NCI-H1930 (cell line): ENCODE measurements at places on chromosomes 2 and 18.

DNA sequence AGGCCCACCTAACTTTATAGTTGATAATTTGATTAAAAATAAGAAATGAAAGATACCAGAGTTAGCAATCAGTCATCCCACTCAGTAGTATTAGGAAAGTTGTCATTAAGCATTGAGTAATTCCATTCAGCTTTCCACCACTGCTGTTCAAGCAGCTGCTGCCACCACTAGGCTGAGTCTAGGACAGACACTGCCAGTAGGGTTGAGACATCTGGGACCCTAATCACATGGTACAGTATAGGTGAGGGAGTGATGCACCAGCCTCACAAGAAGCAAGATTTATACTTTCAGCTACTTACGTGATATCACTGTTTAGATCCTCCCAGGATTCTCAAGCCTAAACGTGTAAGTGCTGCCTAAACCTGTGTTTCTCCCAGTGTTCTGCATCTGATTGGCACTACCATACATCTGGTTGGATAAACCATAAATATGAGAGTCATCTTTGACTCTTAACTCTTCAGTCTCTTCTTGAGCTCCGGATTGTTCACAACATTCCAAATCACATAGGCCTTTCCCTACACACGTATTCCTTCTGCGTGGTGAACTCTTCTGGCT, 3.2 kb downstream of the UBXN4 start:
- no peak for DNase-seq

GRCh38 chr2:175887776-175888175, 114.3 kb downstream of the LNPK start:
- DNase-seq = no peak

- no peak for DNase-seq
Measured at GRCh38 chr2:241788572-241788971, 11.9 kb downstream of the GAL3ST2 start.

DNA sequence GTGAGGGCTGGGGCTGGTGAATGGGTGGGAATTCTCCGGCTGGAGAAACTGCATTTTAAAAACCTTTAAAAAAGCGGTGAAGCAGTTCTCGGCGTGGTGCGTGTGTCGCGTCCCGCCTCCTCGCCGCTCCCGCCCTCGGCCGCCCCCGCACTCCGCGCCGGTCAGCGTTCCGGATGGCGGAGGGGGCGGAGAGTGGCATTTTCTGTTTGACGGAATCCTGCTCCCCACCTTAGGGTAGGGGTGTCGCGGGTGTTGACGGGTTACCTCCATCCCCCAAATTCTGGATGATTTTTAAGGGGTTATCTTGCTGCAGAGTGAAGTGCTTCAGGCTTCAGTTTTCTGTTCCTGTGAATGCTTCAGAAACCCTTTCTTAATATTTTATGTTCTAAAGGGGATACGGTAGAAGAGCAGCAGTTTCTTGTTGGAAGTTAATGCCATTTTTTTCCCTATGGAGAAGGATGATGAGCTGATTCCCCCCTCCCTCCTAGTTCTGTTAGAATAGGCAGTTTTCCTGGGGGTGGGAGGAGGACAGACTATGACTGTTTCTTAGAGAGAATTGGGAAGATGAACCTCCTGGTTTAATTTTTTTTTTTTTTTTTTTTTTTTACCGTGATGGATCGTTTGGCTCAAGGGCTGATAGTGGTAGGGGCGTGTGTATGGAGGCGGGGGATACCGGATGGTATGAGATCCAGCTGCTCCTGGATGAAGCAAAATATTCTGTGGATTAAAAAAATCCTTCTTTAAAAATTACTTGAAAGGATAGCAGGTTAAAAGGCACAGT, 756 bp downstream of the ABI2 start:
- DNase-seq = no peak

GRCh38 chr18:37641573-37641972, 76.0 kb upstream of the CELF4 start:
- DNase-seq = no peak

GRCh38 chr2:120118471-120118870, 104.7 kb downstream of the TMEM185B start:
- DNase-seq = no peak

DNA sequence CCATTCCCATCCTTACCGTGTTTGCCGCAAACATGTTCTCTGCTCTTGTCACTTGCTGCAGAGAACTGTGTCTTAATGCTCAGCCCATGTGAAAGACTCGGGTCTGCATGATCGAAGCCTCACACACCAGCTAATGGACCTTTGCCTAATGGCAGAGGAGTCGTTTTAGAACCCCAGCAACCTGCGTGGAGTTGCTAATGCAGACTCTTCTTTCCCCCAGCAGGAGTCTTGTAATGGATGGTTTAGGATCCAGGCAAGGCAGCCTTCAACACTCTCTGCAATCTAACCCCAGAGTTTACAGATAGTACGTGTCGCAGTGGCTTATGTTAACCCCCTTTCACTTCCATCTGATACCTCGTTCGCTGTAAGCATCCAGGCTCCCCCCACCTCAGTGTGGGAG, 316.4 kb downstream of the AGAP1 start:
- no peak for DNase-seq

DNA sequence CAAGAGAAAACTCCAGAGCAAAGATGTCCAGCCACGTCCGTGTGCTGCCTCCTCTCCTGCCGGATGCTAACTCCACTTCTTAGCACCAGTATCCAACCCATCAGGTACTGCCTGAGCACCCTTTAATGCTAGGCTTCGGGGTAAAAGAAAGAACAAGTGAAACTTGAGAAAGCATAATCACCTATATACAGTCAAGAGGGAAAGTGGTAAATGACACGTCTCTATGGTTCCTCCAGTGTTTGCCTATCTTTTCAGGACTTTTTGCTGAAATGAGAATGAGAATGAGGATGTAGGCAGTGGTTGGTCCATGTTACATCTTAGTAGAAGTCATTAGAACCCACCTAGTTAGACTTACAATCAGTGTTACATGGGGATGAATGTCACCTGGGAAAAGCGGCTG, 47.9 kb downstream of the EPHA4 start:
- no peak for DNase-seq

- no peak for DNase-seq
Measured at GRCh38 chr18:34592961-34593382, 117.1 kb upstream of the DTNA start.

DNA sequence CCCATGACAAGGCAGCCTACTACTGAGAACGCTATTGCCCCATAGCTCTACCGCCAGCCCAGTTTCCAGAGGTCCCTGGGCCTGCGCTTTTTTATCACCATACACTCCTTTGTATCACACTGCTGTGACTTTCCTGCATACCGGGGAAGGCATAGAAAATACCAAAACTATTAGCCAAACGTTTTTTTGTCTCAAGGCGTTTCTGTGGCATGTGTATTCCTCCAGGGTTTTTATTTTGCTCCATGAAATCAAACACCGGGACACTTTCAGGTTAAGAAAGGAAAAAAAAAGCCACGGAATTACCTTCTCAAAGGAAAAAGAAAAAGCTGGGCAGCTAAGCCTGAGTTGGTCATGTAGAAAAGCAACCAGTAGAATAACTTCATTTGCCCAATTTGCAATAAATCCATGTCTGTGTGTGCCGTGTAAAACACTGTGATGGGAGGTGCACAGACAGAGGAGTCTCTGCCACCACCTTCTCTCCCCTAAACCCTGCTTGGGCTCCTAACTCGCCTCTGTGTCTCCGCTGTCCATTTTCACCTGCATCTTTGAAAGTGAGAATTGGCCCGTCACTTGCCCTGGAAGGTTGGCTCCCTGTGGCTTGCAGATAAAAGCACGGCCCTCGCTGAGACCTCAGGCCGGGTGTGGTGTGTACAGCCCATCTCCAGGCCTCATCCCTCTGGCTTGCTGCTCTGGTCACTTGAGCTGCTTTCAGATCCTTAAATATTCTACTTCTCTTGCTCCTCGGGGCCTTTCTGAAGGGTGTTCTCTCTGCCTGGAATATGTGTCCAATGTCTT, 1.7 kb downstream of the AMER3 start:
- DNase-seq = no peak

DNA sequence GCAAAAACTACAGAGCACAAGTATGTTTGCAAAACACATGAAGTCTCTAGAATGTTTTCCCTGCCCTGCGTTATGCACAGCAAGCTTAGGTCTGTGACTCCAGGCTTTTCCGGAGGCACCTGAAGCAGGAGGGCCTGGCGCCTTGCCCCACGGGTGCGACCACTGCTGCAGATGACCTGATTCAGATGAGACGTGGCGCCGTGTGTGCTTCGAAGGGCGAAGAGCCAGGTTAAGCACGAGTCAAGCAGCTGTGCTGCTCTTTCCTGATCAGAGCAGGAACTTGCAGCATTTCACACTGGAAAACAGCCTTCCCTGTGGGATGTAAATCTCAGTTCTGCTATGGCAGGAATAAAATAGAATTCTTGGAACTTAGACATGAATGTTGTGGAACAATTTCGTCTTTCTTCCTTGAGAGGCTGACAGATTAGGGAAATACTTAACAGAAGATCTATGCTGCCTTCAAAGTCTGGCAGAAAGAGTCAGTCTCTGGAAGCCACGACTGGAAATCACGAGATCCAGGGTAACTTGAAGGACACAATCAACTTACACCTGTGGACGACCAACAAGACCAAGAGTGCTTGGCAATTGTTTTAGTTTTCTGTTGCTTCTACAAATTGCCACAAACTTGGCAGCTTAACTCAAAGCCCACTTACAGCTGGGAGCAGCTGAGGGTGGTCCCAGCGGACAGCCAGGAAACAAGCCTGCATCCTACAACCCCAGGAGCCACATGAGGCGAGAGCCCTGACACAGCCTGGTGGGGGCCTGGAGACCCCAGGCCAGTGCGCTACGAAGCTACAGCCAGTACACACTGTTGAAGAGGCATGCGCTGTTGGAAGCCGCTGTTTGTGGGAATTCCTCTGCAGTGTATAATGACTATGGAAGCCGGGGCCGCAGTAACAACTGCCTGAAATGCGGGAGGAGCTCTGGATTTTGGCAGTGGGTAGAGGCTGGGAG, 42.9 kb downstream of the EIPR1 start:
- DNase-seq = no peak

DNA sequence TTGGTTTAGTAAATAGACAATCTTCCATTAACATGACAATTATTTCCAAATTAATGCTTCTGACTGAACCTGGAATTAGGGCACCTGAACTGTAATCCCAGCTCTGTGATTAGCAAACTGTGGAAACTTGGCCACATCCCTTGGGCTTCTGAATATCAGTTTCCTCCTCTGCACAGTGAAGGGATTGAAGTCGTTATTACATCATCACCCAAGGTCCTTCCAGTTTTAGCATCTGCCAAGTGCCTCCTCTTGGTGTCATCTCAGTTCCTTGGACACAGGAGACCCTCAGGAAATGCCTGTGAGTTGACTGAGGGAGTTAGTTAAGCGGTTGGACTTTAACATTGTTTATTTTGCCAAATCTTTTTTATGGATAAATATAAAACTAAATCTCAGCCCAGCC, 64.8 kb downstream of the MOGAT1 start:
- DNase-seq = no peak

GRCh38 chr18:58862851-58863538, 1.7 kb upstream of the ZNF532 start:
- DNase-seq = peak; percentile 62

GRCh38 chr2:99960291-99960690, 182.1 kb downstream of the AFF3 start:
- no peak for DNase-seq

- DNase-seq = no peak
Measured at GRCh38 chr2:186852508-186852907, 3.5 kb upstream of the ZSWIM2 start.

GRCh38 chr2:236446521-236446920, 123.1 kb upstream of the ACKR3 start:
- no peak for DNase-seq

GRCh38 chr2:121547646-121548045, 17.0 kb downstream of the RNU4ATAC start:
- DNase-seq = no peak

- no peak for DNase-seq
Measured at GRCh38 chr2:80403081-80403480, 98.5 kb upstream of the LRRTM1 start.

DNA sequence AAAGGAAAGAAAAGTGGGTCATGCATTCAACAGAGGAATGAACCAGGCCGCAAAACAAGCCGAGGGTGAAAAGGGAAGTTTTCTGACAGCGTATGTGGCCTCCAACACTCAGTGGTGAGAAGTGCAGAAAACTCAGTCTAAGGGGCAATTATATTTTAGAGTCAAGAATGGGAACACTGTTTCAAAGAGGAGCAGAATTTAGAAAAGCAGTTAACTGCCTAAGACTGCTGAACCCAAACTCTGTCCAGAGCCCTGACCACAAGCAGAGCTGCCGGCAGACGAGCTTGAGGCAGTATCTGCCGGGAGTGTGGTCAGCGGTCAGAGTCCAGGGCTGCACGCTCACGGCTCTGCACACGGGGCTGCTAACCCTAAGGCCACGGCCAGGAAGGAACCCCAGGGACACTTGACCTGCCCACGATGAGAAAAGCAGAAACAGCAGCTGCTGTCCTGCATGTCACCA, 347.0 kb upstream of the ID2 start:
- no peak for DNase-seq

GRCh38 chr2:174785481-174785880, 21.2 kb upstream of the CHRNA1 start:
- no peak for DNase-seq

DNA sequence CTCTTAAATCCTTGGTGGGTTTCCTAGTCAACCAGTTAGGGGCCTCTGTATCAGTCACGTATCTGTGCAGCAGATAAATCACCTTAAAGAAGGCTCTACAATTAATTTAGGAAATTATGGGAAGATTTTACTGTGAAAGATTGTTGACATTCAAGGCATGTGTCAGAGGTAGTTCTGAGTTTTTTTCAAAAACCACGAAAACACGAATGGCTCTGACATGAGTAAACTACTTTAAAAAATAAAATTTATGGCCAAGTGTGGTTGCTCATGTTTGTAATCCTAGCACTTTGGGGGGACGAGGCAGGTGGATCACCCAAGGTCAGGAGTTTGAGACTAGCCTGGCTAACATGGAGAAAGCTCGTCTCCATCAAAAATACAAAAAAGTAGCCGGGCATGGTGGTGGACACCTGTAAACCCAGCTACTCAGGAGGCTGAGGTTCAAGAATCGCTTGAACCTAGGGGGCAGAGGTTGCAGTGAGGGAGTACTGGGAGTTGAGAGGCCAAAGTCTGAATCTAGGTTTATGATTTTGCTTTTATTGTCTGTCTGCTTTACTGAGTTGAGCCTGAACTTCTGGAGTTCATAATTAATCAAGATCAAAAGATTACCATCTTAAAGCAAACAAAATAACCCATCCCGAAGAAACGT, 77.1 kb downstream of the SPRED2 start:
- DNase-seq = no peak

DNA sequence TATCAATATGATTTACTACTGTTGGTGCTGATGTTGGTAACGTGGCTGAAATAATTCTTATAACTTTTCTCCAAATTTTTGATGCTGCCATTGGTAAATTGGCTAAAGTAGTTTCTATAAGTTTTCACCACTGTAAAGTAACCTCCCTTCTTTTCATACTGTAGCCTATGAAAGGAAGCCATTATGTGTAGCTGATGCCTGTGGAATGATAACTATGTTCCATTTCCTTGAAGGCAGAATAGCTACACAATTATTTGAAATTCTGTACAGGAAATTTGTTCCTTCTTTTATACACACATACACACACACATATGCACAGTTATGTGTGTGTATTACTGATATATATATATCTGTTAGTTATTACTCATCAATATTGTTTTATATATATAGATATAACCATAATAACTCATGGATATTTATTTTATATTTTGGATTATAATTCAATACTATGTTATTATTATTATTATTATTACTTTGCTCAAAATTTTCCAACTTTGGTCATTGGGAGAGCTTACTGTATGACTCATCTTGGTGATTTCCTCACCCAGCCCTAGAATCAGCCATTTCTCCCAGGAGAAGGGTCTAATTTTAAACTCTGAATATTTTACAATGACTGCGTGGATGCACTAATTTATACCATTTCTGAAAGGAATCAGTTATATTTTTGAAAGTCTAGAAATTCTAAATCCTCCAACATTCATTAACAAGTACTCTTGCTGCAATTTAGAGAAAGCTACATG, 1677.7 kb downstream of the SUCLG1 start:
- no peak for DNase-seq
